ENCODE measurements at places on chromosomes 1 and 21. TPM values are rescaled to one million over a fixed set of nuclear protein-coding genes. Genes with fewer than 3 reads are reported as not detected.

DNA sequence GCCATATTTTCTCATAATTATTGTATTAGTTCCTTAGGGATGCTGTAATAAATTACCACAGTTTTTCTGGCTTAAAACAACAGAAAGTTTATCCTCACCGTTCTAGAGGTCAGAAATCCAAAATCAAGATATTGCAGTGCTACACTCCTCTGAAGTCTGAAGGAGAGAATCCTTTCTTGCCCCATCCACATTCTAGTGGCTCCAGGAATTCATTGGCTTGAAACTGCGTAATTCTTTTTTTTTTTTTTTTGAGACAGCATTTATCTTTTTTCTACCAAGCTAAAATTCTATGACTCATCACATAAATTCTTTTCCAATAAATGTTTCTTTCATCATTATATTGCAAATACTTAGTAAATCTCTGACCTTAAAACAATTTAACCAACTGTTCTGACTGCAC, 451.0 kb upstream of the RGS18 start:
- H3K27me3 ChIP-seq, result no peaks in the 10 kb centered on the region
- no peak overlapping the region for H3K4me3 ChIP-seq
- no peak for DNase-seq
- H3K4me1 ChIP-seq, result no peaks in the 10 kb centered on the region

GRCh38 chr21:26003404-26003803, 167.2 kb downstream of the APP start:
- DNase-seq, result no peak
- peaks cover 19% of the 10 kb centered on the region for H3K4me1 ChIP-seq
- H3K27ac ChIP-seq, result no peak overlapping the region
- peaks cover 11% of the 10 kb centered on the region for H3K36me3 ChIP-seq

DNA sequence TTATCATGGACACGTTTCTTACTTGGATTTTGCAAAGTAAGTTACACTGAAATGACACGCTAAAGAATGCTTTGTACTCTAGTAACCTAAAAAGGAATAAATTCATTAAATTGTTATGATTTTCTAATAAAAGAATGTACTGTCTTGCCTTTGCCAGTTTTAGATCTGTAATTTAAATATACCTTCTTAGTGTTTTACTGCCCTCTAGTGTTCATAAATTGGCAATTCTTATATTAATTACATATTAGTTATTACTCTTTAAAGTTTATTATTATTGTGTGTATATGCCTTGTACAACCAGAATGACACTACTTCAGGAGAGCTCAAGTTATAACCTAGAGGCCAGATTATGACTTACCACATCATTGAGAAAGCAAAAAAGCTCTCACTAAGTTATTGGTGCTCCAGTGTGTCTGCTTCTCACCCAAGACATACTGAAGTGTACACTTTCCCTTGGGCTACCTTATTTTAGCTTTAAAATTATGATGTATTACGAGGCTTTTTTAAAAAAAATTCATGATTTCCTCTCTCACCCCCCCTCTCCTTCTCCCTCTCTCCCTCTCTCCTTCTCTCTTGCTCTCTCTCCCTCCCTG, 169.9 kb downstream of the HS2ST1 start:
- H3K4me1 ChIP-seq, result no peaks in the 10 kb centered on the region
- no peaks in the 10 kb centered on the region for H3K36me3 ChIP-seq
- H3K4me3 ChIP-seq, result no peak overlapping the region
- no peak overlapping the region for H3K27ac ChIP-seq

The GNAI3 gene
- 4.5 TPM for total RNA-seq

GRCh38 chr1:1777583-1777899, 729 bp downstream of the NADK start:
- peak overlapping the region; percentile 57 for H3K4me3 ChIP-seq
- H3K4me1 ChIP-seq, result peaks cover 64% of the 10 kb centered on the region
- H3K27me3 ChIP-seq, result no peaks in the 10 kb centered on the region
- peak; percentile 32 for DNase-seq

The THEM4 gene
- total RNA-seq, result 41.7 TPM

- no peaks in the 10 kb centered on the region for H3K36me3 ChIP-seq
- no peaks in the 10 kb centered on the region for H3K27me3 ChIP-seq
- no peak overlapping the region for H3K4me3 ChIP-seq
- H3K4me1 ChIP-seq, result no peaks in the 10 kb centered on the region
These were observed 39.4 kb upstream of the DYNLT5 start for GRCh38 chr1:66712839-66713238.

GRCh38 chr1:22273686-22274681, 131.1 kb upstream of the WNT4 start:
- no peaks in the 10 kb centered on the region for H3K4me1 ChIP-seq
- H3K4me3 ChIP-seq, result no peak overlapping the region
- no peak overlapping the region for H3K27ac ChIP-seq
- H3K36me3 ChIP-seq, result no peaks in the 10 kb centered on the region
